NCI-H446 treated with DMSO at 0.1 percent for 48 hours (cell line): ENCODE measurements at places on chromosomes 6 and 20.

- DNase-seq, result no peak
Measured at GRCh38 chr6:142429195-142429594, 127.4 kb downstream of the ADGRG6 start.

GRCh38 chr6:73339340-73339739 is 14.7 kb downstream of the DPPA5 start:
- no peak for DNase-seq

GRCh38 chr6:11367638-11368199 is 135.3 kb upstream of the NEDD9 start:
- no peak for DNase-seq

GRCh38 chr6:167512696-167513375 is 187.9 kb downstream of the TTLL2 start:
- DNase-seq, result no peak

DNA sequence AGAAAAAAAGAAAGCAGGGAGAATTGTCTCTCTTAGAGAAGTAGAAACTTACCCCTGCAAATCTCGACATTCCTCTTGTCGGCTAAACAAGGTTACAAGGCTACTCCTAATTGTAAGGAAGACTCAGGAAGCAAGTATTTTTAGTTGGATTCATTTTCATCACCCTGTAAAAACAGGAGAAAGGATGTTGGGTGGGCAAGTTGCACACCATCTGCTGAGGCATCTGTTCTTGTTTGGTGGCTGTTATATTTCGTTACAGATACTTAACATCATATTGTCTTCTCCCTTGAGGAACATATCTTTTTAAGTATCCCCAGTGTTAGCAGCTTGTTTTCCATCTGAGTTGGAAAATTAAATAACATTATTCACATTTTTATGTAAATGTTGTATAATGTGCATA is 187.5 kb downstream of the PLCB4 start:
- DNase-seq, result peak; percentile 61
